Motor neuron (in vitro differentiated cells): ENCODE measurements at places on chromosomes 3 and 15.

- no peak for ATAC-seq
Observed at GRCh38 chr3:52703341-52703740, 2.2 kb downstream of the GLT8D1 start.

DNA sequence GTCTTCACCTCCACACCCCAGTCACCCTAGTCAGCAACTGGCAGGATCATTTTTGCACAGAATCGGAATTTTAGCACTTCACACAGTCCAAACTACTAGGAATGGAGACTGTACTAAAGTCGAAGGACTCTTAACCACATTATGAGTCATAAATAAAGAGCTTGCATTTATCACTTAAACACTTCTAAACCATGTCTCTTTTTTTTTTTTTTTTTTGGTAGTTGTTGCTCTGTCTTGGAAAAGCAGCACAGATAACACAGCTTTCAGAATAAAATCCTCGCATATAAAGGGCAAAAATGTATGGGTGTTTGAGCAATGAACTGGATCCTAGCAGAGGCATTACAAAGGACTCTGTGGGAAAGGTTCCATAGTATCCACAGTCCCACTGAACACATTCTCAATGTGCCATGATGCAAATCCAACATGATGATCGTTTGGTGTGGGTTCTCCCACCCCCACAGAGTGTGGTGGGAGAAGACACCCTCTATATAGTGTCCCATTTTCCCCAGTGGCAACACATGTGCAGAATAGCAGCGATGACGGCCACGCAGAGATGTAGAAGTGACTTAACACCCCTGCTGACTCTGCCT lies 47.1 kb downstream of the FOXP1 start:
- peak; percentile 44 for ATAC-seq

- no peak for ATAC-seq
Observed at GRCh38 chr3:33380653-33381052, 59.6 kb downstream of the UBP1 start.

- ATAC-seq, result no peak
Observed at GRCh38 chr3:29796808-29797207, 515.9 kb downstream of the RBMS3 start.

DNA sequence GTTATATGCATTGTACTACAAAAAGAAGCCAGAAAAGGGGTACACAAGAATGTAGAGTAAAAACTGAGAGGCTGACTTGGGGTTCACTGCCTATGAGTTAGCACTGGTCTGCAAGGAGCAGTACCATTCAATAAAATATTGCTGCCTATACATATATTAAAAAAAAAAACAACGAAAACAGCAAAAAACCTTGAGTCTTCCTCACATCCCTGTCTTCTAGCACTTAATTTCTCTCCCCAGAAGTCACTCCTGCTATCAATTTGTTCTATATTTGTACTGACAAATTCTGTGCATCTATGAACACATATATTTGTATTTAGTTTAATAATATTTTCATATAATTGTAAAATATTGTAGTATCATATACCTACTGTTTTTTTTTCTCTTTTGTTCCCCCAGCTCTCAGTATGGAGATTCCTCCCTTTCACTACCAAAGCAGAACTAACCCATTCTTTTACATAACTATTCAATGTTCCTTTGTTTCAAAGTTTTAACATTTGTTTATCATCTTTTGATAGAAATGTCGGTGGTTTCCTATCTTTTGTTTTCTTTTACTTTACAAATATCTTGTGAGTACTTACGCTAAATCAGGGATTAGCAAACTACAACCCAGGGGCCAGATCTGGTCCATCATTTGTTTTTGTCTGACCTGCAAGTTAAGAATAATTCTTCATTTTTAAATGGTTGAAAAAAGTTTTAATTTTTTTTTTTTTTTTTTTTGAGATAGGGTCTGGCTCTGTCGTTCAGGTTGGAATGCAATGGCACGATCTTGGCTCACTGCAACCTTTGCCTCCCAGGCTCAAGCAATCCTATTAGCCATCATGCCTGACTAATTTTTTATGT lies 14.8 kb upstream of the FEM1B start:
- no peak for ATAC-seq

GRCh38 chr15:69987492-69988489 lies 109.9 kb downstream of the TLE3 start:
- ATAC-seq, result no peak

DNA sequence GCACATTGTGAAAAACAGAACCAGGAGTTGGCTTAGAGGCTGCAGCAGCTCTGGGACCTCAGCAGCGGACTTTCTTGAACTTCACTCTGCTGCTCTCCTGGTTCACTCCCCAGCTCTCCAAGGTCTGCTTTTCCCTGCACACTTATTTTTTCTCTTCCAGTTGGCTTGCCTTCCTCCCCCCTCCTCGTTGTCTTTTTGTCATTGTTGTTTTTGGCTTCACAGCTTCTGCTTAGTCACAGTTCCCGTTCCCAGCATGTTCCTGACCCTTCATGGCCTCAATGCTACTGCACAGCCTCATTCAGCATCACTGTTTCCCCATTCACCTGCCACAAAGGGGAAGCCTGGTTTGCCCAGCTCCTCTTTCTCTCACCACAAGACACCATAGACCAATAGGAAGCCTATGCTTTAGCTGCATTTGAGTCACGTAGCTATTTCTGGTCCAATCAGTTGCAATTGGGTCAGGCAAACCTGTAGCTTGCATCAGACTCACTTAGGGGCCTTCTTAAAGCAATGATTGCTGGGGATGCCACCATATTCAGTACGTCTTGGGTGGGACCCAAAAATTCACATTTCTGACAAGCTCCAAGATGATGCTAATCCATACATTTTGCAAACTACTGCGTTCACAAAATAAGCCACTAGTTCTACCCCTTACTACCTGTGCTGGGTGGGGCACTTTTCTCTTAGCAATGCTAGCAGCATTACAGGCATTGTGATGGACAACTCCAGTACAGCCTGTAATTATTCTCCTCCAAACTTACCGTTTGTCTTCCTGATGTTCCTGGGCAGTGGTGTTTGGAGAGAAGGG lies 7.8 kb upstream of the SUMF1 start:
- no peak for ATAC-seq

GRCh38 chr3:151580591-151580990 lies 119.7 kb upstream of the IGSF10 start:
- ATAC-seq, result peak; percentile 42
